Suppressor macrophage treated with lipopolysaccharide for 4 hours (primary cell): ENCODE measurements at places on chromosomes 13 and 19.

DNA sequence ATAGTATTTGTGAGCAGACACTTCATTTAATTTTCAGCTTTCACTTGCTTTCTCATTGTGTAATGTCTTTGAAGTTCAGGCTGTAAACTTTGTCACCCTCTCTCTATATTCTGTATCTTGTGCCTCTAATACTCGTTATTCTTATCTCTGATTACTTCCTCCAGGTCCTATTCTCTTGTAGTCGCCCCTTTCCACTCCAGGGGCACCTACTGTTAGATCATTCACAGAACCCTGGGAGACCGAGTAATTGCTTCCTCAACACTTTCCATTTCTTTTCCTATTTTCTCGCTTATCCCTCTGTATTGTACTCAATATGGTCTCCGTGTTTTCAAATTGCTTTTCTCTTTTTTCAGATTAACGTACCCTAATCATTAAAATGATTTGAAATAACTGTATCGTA is 93.9 kb upstream of the TDRD3 start:
- DNase-seq: no peak

DNA sequence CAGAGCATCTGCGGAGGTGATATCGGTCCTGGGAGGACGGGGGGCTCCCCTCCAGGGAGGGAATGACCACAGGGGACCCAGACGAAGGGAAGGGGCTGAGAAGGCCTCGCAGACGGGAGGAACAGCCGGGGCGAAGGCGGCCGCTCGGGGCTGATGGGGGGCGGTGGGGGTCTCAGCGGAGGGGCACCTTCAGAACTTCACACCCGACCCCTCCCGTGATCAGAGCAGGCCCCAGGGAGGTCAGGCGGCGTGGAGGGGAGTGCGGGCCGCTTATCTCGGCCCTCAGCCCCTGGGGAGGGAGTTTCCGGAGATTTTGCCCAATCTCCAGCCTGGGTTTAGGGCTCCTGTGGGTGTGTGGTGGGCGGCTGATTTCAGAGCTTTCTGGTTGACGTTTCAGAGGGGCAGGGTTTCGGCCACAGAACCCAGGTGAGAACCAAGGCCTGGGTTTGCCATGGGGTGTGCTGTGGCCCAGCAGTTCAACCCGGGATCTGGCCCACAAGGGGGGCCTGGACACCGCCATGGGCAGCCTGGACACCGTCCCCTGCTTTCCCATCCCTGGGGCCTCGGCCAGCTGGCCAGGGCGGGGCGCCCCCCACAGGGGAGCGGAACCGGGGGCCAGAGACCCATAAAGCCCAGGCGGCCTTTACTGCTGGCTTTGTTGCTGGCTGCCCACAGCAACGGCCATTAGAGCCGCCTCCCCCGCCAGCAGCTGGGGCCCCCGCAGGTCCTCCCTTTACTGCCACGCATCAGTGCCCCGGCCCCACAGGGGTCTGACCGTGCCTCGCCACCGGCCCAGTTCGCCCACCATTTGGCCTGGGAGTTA is 29.0 kb downstream of the ARID3A start:
- DNase-seq: no peak

DNA sequence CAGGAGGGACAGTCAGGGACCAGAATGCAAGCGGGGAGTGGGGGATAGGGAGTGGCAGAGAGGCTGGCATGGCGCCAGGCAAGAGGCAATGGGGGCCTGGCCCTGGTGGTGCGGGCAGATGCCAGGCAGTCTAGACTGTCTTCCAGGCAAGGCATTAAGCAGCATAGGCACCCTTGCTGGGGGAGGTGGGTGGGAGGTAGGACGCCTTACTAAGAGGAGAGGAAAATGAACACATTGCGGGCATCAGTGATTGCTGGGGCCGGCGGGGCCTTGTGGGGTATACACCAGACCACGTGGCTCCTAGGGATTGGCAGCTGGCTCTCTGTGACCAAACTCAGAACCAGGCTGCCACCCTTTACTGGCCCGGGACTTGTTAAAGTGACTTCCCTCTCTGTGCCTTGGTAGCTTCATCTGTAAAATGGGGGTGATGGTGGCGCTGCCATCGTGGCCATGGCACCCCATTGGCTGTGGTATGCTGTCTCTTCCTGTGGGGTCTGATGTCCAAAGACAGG is 46.0 kb downstream of the DNM2 start:
- no peak for DNase-seq

- no peak for DNase-seq
Observed at GRCh38 chr13:33172911-33173310, 112.6 kb downstream of the STARD13 start.

- DNase-seq: no peak
Observed at GRCh38 chr13:29605860-29606526, 10.5 kb upstream of the SLC7A1 start.

- no peak for DNase-seq
Observed at GRCh38 chr13:91355826-91356710, 8.6 kb downstream of the MIR17HG start.

- DNase-seq: no peak
Observed at GRCh38 chr19:6362351-6362801, 1.0 kb downstream of the CLPP start.

DNA sequence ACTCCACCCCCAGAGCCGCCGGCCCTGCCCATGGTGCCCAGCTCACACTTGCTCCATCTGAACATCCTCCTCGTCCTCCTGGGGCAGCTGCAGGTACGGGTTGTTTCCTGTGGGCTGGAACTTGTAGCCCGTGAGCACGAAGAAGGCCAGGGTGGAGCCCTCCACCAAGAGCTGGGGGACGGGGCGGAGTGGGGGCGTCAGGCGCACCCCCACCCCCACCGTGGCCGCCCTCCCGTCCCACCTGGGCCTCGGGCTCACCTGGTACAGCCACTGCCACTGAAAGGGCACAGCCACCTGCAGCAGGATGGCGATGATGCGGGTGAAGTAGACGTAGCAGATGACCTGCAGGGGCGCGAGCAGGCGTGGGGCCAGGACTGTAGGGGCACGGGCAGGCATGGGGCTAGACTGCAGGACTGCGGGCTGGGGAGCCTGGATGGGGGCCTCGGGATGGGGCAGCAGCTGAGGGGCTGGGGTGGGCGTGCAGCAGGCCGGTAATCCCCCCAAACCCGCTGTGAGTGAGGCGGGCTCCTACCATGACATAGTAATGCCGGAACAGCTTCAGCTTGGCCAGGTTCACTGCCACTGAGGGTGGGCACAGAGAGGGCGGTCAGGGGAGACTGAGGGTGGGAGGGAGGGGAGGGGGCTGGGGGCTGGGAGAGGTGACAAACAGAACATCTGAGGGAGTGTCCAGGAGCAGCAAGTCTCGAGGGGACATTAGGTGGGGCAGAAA is 6.3 kb downstream of the GPR108 start:
- DNase-seq: no peak

DNA sequence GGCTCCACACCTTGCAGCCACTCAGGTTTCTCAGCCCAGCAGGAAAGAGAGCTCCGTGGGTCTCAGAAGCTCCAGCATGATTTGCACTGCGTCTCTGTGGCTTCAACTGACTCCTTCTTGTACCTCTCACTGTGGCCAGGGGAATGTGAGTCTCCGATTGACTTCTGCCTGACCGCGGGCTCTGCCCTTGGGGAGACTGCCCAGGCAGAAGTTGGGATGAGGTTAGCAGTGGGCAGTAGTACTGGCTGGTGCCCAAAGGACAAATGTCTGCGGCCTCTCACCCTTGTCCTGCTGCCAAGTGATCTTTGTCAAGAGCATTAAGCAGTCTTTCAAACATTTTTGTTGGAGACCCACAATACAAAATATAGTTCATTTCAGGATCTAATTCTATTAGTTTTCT is 34.4 kb upstream of the FXYD3 start:
- no peak for DNase-seq

GRCh38 chr19:50320051-50320450 is 9.1 kb downstream of the KCNC3 start:
- DNase-seq: no peak

- no peak for DNase-seq
Observed at GRCh38 chr13:106723036-106723435, 155.1 kb upstream of the ARGLU1 start.

DNA sequence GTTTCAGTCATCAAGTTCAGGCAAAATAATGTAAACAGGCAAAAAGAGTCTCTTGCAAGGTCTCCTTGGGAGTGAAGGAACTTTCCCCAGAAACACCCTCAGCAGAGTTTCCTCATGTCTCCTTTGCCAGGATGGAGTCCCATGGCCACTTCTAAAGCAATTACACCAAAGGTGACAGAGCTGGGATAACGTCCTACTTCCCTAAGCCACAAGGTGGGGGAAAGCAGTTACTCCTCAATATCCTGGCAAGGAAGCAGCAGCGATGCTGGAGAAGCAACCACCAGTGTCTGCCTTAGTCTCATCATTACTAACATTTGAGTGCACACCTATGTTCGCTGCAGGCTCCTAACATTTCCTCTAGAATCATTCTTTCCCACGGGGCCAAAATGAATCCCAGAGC is 88.6 kb downstream of the UBL3 start:
- no peak for DNase-seq

- DNase-seq: no peak
Observed at GRCh38 chr13:111640006-111640405, 319.6 kb downstream of the TEX29 start.

GRCh38 chr13:24045597-24045996 is 114.9 kb upstream of the SPATA13 start:
- no peak for DNase-seq

DNA sequence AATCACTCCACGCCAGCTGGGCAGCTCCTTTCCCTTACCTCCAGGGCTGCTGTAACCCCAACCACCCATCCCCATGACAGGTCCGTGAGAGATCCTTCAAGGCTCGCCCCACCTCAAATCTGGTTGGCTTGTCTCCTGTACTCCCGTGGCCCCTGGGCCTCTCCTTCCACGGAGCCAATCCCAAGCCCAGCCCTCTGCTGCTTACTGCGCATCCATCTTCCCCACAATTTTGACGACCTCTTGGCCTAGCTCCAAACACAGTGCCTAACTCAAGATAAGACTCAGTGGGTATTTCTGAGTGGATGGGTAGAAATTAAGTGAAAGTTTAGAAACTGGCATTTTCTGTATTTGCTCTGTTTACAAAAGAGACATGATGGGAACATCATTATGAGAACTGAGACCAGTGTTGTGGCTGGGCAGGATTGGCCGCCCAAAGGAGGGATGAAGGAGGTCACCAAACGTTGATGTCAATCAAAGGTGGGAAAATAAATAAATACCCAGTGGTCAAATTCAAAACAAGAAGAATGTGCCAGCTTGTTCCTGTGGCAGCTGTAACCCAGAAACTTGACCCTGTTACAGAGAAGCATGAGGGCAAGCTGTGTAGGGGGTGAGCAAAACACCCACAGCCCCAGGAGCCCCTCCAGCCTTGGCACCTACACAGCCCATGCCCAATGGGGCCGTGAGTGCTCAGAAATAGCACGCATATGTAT is 162.2 kb downstream of the ABCC4 start:
- DNase-seq: no peak
